A549 (cell line): ENCODE measurements at places on chromosomes 1 and 21.
A peak's percentile ranks its signal among the peaks of the same experiment; 100 is the strongest.

GRCh38 chr1:29123053-29123886 lies 433 bp downstream of the TMEM200B start:
- no peak for DNase-seq

DNA sequence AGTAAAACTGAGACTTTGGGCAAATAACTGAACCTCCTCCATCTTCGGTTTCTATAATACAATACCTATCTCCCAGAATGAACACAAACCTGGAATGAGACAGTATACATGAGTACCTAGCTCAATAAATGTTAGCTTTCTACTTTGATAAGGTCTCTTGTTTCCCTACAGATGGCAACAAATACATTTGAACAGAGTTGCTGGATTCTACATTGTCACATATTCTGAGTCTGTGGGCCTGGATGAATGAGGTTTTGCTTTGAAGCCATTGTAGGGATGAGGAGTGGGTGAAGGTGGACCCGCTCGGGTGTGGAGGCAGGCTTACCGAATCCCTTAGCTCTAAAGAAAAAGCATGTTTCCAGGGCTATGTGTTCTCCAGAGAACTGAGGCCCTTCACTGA lies 13.9 kb upstream of the FYB2 start:
- no peak for DNase-seq

- no peak for DNase-seq
Measured at GRCh38 chr1:41734201-41734970, 184.3 kb downstream of the HIVEP3 start.

DNA sequence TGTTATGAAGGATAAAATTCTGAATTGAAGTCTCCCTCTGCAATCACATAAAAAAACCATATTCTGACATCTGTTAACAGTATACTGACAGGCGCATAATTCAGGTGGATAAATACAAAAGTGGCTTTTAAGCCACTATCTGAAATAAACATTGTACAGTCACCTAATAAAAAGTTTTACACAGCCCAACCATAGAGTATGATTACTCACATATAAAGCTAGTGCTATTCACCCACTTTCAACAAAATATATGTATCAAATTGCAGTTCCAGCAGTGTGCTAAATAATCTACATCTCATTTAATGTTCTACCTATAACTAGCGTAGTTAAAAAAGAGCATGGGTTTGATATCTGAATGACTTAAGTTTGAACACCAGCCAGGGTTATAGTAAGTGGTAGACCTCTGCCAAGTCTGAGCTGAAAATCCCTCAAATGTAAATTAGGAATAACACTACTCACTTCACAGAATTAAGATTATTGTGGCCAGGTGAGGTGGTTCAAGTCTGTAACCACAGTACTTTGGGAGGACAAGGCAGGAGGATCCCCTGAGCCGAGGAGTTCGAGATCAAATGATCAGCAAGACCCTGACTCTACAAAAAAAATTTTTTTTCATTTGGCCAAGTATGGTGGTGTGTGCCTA lies 3.9 kb downstream of the EGLN1 start:
- no peak for DNase-seq

DNA sequence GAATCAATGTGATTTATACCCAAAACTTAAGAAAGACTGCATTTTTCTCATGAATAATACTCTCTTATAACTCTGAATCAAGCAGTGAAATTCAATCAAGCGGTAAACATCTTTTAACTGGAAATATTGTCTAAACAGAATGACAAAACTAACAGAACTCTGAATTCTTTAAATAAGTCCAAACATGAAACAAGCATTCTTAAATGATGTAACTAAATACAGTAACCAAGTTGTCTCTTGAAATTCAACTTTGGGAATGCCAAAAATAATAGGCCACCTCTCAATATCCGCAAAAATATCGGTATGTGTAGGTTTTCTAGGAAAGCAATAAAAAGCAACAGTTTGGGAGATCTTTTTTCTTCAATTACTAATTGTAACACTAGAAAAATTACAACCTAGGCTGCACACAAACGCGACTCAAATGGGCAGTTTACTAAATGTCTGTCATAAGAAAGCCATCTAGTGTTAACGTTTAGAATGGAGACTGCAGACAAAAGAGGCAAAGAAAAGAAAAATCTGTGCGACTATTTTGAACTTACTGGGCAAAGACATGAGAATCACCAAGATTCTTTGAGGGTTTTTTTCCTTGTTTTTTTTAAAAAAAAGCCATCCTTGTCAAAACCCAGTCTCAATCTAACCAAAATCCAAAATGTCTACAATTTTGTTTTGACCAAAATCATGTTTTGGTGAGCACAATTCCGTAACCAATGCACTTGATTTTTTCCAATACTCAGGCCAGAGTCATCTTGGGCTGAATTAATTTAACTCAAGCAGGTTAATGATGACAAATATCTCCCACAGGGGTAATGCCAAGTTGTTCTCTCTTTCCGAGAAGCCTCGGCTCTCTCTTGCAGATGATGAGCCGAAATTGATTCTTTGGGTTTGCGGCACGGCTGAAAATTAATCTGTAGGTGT lies 1.3 kb downstream of the SIPA1L2 start:
- peak; percentile 45 for DNase-seq

- DNase-seq: peak; percentile 24
Measured at GRCh38 chr1:22709891-22710700, 543 bp upstream of the EPHB2 start.

GRCh38 chr1:28804071-28804470 lies 7.9 kb upstream of the OPRD1 start:
- no peak for DNase-seq

- DNase-seq: no peak
Measured at GRCh38 chr1:34973326-34973725, 11.8 kb downstream of the TMEM35B start.

DNA sequence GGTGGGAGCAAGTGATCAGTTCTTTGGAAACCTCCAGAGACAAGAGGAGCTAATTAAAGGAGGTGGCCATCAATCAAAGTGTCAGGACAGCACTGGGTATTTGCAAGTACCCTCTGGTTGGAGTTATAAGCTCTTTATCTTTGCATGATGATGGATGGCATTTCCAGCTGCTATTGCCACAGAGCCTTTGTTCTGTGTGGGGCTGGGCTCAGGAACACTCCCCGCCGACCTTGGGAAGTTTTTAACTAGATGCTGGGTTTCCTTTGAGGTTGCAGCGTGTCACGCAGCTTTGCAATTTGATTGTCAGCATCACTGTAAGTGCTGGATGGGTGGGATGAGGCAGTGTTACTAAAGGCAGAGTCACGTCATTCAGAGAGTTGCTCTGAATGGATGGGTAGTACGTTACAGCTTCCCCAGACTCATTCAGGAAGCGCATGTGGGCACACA lies 68.9 kb downstream of the CNIH3 start:
- DNase-seq: no peak

DNA sequence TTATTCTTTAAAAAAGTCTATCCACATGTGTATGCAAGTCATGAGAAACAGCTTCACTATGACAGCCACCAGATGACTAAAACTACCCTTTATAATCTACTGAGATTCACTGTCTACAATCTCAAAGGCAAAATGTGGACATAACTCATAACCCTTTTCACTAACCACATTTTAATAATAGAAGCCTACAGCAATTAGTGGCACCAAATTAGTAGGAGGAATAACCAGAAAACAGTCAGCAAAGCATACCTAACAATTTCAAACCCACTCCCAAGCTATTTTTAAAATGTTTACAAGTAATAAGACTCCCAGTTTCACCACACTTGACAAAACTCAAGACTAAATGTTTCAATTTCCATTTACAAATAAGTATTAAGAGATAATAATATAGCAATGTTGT lies 442.9 kb downstream of the PTPRC start:
- DNase-seq: no peak

DNA sequence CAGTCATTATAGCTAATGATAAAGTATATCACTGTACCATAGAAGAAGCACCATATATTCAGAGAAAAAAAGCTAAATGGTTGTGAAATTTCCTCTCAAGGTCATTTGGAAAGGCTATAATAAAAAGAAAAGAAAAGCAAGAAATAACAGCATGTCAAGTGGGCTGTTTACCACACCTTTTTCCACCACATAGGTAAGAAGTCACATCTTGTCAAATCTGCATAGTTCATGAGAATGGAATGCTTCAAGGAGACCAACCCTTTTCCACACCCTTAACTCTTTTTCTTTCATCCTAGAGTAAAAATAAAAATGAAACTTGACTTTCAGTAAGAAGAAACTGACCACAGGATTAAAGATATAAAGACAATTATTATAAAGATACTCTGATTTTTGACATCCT lies 91.2 kb downstream of the ATP6V1G3 start:
- no peak for DNase-seq

DNA sequence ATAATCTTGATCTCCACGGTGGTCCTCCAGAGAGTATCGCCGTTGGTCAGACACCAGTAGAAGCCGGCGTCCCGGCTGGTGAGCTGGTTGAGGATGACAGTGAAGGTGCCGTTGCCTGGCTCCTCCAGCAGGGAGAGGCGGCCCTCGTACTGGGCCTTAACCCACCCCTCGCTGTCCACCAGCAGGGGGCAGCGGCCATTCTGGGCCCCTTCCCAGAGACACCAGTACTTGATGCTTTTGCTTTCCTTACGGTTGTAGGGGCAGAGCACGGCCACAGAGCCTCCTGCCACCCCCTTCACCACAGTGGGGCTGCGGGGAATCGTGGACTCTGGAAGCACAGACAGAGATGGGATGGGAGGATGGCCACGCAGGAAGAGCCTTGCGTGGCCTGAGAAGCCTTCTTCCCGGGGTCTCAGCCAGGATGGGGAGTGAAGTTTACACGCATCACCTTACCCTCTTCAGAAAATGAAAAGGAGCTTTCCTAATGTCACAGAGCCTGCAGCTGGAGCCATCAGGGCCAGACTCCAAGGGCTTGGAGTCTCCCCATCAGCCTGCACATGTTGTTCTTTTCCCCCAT lies 10.7 kb downstream of the PIGR start:
- DNase-seq: peak; percentile 56

DNA sequence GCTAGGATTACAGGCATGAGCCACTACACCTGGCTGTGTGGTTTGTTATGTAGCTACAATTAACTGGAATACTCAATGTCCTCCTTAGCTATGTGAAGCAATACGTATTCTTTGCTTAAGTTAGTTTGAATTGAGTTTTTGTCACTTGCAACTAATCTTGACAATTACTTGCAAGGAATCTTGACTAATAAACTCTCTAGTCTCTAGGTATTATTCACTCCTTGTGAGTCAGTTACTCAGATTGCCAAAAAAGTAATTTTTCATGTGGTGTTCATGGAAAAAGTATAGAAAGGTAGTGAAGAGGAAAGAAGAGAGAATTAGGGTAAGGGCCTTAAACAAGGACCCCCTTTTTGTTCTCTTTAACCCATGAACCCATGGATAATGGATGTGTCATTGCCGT lies 7.6 kb upstream of the SNX27 start:
- no peak for DNase-seq

DNA sequence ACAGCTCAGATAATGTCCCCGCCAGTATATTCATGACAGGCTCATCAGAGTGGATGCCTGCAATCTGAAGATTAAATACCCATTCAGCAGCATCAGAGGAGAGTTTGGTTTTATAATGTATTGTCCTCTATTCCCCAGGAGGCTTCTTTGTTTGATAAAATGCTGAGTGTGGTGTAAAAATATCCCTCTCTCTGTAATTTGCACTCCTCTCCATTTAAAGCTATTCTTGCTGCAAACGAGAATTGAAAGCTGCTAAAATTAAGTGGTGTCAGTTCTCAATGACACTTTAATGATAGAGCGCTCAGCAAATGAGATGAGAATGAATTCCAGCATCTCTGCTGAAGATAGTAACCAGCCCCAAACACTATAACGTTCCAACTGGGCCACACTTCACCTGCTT lies 205.7 kb upstream of the RRP15 start:
- no peak for DNase-seq

GRCh38 chr1:96834986-96835385 lies 113.4 kb downstream of the PTBP2 start:
- DNase-seq: no peak

DNA sequence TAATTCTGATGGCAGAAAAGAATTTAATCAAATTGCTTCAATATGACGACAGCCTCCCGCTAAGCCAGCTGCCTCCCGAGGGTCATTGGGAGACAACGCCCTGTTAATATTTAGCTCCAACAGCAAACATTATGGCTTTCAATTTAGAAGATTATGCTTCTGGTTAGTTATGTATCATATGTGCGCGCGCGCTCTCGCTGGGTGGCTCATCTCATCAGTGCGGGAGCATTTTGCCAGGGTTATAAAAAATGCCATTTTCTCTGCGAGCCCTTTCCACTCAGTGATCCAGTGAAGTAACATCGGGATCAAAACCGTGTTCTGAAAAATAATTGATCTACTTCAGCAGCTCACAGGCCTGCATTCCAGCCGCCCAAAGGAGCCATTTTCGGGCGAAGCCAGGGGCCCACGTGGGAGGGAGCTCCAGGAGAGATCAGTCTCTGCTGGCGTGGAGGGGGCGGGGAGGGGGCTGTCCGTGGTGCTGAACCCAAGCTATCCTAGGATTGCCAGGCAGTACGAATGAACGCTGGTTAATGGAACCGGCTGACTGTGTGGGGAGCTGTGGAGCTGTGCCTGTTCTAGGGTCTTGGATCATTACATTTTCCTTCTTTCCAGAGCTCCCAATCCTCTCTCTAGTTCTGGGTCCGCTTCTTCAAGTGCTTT lies 219.1 kb upstream of the ZC3H12A start:
- peak; percentile 21 for DNase-seq

DNA sequence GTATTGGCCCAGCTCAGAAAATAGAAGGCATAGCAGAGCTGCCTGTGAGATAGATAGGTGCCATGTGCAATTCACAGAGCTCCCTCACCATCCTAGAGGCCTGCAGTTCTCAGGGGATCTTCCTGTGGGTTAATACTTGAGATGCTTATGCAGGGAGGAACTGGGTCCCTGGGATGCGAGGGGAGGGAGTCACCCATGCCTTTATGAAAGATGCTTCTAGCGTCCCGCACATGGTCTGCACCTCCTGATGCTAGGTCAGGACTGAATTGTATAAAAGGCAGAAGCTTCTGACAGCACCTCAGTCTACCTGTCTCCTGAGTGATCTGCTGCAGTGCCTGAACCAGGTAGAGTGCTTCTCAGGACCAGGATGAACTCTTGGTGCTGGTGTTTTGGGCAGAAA lies at the start of gene LCE5A:
Gene LCE5A (plus strand): TSS at position 301 of the 400 bp plus-strand sequence. CDS start 732 bp downstream, outside the sequence.
- no peak for DNase-seq

- peak; percentile 71 for DNase-seq
Measured at GRCh38 chr1:1943834-1944570, 24.9 kb upstream of the TMEM52 start.

DNA sequence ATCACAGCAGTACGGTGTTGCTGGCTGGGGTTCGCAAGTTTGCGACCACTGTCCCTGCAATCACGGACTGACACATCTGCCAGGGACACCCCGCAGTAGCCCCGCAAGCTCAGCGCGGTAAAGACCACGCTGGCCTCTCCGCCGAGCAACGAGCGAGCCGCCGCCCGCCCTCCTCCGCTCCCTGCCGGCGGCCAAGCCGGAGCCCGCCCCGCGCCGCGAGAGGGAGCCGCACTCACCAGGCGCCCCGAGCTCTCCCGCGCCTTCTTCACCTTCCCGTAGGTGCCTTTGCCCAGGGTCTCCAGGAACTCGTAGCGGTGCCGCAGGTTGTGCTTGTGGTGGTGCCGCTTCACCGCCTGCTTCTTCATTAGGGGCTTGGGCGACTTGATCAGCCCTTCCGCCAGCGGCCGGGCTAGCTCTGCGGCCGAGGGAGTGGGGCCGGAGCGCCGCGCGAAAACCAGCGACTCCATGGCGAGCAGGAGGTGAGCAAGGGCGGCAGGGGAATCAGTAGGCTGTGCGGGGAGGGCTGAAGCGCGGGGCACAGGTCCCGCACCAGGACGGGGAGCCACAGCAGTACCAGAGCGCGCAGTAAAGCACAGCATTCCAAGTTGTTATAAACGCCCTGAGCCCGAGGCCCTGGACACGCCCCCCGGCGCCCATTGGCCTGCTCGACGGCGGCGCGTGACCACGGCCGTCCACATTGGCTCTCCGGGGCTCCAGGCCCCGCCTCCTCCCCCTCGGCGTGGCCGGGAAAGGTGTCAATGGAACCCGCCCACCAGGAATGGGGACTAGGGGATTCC lies at the start of gene NUAK2:
Gene NUAK2 (minus strand): TSS at position 584 of the 797 bp plus-strand sequence. CDS start 117 bp downstream, at position 467.
- peak; percentile 95 for DNase-seq
